Cardiac fibroblast (primary cell): ENCODE measurements at places on chromosomes 2 and 18.

- DNase-seq: peak; percentile 97
Observed at GRCh38 chr2:67846370-67847070, 216.3 kb downstream of the C1D start.

DNA sequence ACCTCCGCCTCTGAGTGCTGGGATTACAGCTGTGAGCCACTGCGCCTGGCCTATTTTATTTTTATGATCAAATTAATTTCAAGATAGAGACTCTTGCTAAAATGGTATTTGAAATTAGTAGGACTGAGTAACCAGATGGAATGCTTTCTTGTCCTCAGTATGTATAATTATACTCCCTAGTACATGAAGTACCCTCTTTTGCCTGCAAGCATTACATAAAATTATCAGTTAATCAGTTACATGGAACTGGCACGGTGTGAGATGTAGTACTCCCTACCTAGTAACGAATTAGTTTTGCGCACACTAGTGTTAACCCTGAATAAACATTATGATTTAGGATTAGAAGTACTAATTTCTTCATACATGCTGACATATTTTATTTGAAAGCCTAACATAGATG lies 41.6 kb downstream of the RBBP8 start:
- no peak for DNase-seq

DNA sequence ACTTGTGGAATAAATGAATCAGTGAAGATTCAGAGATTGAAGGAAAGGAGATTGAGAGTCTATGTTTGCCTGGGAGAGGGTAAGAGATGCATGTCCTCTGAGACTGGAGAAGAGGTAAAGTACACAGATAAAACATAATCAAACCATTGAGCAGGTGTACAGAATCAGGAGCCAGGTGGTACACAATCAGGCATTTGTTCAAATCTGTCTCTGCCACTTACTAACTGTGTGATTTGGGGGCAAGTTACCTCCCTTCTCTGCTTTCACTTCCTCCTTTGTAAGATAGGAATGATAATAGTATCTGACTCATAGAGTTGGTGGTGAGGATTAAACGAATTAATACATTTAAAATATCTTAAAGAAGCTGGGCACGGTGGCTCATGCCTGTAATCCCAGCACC lies 94.0 kb downstream of the CDK15 start:
- no peak for DNase-seq

GRCh38 chr2:72972352-72973136 lies 55.2 kb downstream of the EMX1 start:
- DNase-seq: no peak

- DNase-seq: no peak
Observed at GRCh38 chr2:176128172-176128981, 1.1 kb upstream of the HOXD8 start.

DNA sequence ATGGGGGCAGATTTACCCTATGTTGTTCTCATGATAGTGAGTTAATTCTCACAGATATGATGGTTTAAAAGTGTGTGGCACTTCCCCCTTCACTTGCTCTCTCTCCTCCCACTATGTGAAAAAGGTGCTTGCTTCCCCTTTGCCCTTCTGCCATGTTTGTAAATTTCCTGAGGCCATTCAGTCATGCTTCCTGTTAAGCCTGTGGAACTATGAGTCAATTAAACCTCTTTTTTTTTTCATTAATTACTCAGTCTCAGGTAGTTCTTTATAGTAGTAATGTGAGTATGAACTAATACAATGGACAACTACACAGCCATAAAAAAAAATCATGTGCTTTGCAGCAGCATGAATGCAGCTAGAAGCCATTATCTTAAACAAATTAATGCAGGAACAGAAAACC lies 118.5 kb downstream of the CALCRL start:
- no peak for DNase-seq

DNA sequence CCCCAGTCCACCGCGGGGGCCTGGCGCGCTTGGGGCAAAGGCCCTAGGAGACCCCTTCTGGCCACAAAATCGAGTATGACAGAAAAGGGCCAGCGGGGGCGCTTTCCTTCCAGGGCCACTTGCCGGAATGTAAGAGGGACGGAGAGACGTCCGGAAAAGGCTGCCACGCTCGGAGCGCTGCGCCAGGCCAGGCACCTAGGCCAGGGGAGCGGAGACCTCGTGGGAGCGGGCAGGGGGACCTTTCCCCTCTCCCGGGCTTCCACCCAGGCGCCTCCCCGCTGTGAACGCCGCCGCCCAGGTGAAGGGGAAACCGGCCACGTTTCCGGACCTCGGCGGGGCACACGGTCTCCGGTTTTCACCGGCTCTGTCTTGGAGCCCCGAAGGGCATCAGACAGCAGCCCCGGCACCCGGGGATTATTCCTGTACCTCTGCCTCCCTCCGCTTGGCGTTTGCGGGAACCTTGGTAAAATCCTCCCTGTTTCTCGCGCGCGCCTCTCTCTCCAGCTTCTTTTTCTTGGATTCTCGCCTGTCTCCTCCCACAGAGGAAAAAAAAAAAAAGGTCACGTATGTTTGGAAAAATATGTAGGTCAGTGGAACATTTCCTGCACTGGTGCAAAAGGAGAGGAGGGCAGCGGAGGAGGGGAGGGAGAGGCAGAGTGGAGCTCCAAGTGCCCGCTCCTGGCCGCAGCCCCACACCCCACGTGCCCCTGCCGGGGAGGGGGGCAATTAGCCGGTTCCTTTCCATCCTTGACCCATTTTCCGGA lies 1.2 kb upstream of the NPAS2 start:
- peak; percentile 93 for DNase-seq

- DNase-seq: no peak
Observed at GRCh38 chr2:62440281-62440946, 65.6 kb downstream of the TMEM17 start.

GRCh38 chr2:207153266-207153975 lies 12.3 kb downstream of the KLF7 start:
- peak; percentile 39 for DNase-seq

DNA sequence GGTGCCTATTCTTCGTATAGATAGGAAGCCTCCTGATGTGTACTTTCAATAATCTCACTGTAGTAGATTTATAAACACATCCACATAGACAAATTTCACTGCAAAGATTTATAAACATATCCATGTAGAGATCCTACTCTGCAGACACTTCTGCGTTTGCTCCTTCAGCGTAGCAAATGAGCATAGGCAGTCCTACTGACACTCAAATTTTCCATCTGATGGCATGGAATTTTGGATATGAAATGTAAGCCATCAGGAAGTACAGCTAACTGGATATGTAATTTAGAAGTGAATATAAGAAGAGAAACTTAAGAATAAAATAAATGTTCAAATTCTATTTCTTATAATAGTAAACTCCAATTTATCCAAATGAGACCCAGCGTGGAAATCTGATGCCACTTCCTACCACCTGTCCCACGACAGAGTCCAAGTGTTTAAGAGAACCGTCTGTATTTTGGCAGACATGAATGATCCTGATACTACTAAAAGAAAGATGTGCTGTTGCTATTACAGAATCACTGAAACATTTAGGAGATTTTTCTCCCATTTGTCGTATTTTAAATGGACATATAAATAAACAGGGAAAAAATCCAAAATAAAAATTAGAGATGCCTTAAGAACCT lies 86.0 kb downstream of the DTNA start:
- DNase-seq: no peak

- no peak for DNase-seq
Observed at GRCh38 chr18:6956495-6956894, 161.1 kb downstream of the LAMA1 start.

DNA sequence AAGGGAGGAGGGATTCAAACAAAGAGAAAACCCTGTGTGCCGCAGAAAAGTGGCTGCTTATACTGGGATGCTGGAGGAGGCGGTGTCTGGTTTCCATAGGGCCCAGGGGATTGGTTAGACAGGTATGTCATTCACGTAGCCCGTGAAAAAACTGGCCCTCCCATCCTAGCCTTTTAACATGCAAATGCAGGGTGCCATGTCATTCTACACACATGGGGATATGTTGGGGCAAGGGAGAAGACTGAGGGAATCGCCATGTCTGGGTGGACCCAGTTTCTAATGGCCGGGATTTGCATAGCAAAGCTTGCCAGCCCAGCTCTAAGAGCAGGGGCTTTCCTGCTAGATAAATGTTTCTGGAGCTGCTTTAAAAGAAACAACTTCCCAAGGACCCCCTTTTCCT lies 8.2 kb upstream of the RNU2-63P start:
- no peak for DNase-seq

- peak; percentile 74 for DNase-seq
Observed at GRCh38 chr2:44578471-44579093, 216.8 kb downstream of the CAMKMT start.

DNA sequence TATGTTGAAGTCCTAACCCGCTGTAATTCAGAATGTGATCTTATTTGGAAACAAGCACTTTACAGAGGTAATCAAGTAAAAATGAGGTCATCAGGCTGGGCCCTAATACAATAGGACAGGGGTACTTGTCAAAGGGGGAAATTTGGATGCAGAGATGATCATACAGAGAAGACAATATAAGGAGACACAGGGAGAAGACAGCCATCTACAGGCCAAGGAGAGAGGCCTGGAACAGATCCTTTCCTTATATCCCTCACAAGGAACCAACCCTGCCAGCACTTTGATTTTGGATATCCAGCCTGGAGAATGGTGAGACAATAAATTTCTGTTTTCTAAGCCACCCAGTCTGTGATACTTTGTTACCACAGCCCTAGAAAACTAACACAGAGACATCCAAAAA lies 104.3 kb downstream of the METTL4 start:
- DNase-seq: no peak

- peak; percentile 27 for DNase-seq
Observed at GRCh38 chr2:173298536-173299097, 56.1 kb upstream of the CDCA7 start.

GRCh38 chr2:72439892-72440291 lies 292.2 kb upstream of the CYP26B1 start:
- DNase-seq: no peak

DNA sequence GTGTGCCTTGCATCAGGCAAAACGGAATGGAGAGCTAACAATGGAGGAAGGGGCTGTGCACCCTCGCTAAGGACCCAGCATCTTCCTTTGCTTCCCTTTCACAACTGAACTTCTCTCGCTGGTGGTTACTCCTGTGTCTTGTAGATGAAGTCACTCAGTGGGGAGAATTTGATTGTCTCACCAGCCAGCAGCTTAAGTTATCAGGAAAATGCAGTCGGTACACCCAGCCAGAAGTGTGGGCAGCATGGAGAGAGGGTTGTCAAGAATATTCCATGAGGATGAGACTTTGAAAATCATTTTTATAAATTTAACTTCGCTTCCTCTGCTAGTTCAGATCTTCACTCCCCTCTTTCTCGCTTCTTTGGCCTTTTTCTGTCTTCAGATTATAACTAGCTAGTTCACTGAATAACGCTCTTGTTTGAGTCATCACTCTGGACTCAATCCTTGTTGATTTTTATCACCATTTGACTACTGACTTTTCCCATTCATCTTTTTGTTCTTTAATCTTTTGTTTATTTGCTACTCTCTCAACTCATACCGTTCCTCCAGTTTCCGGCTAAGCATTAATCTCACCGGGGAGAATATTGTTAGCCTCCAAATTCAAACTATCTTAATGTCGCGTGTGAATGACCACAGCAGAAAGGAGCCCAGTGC lies 221.7 kb downstream of the CD226 start:
- DNase-seq: no peak

GRCh38 chr2:196182439-196183171 lies 11.2 kb upstream of the STK17B start:
- no peak for DNase-seq

DNA sequence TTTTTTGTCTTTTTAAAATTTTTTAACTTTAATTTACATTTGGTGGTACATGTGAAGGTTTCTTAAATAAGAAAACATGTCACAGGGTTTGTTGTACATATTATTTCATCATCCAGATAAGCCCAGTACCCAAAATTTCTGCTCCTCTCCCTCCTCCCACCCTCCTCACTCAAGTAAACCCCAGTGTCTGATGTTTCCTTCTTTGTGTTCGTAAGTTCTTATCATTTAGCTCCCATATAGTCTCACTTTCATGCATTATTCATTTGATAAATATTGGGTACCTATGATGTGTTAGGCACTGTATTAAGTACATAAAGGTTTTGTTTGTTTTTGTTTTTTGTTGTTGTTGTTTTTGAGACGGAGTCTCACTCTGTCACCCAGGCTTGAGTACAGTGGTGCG lies 5.7 kb upstream of the TGIF1 start:
- no peak for DNase-seq

DNA sequence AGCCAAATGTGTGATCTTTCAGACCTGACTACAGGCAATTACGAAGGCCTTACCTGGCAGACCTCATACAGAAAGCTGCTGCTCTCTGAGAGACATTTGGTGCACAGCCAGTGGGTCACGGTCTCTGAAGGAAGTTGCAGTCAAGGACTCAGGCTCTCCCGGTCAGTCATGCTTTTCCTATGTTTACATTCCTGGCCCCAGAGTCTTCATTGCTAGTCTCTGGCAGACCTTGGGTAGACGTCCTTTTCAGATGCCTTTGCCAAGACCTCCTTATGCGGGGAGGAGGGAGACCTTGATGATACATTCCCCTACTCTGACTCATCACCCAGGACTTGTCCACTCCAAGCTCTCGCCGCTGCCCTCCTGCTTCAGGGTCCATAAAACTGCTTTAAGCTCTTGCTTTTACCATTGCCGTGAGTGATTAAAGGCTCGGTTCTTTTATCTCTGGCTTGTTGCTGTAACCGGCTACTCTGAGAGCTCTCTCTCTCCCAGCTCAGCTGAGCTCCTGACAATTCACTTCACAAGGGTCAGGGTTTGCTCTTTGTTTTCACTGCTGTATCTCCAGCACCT lies 62.0 kb upstream of the SLC35F5 start:
- DNase-seq: peak; percentile 98

GRCh38 chr2:142100970-142101369 lies 29.8 kb downstream of the LRP1B start:
- no peak for DNase-seq

DNA sequence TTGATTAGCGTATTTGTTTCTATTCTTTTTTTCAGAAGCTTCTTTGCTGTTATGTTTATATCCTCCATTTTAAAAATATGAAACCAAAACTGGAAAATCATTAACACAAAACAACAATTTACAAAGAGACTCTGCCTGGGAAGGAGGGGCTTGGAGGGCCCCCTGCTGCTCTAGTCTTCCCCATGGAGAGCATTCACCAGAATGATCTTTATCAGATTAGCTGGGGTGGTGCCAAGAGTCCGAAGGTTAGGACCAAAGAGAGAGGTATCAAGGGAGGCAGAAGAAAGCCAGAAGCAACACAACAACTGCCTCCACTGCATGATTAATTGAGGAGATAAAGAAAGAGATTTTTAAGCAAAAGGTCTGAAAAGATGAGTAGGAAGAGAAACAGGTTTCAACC lies 218.6 kb downstream of the IRS1 start:
- DNase-seq: no peak

DNA sequence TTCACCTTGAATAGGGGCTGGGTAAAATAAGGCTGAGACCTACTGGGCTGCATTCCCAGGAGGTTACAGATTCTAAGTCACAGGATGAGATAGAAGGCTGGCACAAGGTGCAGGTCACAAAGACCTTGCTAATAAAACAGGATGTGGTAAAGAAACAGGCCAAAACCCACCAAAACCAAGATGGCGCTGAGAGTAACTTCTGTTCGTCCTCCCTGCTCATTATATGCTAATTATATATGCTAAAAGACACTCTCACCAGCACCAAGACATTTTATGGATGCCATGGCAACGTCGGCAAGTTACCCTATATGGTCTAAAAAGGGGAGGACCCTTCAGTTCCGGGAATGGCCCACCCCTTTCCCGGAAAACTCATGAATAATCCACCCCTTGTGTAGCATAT lies 711.5 kb upstream of the KLHL29 start:
- DNase-seq: no peak

- no peak for DNase-seq
Observed at GRCh38 chr2:64945973-64946768, 43.0 kb upstream of the SLC1A4 start.
